Thoracic aorta (tissue), 2 donors: ENCODE measurements at places on chromosomes 3 and 15.

- DNase-seq = no peak
Observed at GRCh38 chr3:9653565-9654248, 4.4 kb downstream of the MTMR14 start.

GRCh38 chr15:64412216-64412615, 24.6 kb downstream of the TRIP4 start:
- no peak for DNase-seq

- no peak for DNase-seq
Observed at GRCh38 chr15:62231856-62232255, 66.8 kb upstream of the C2CD4B start.

DNA sequence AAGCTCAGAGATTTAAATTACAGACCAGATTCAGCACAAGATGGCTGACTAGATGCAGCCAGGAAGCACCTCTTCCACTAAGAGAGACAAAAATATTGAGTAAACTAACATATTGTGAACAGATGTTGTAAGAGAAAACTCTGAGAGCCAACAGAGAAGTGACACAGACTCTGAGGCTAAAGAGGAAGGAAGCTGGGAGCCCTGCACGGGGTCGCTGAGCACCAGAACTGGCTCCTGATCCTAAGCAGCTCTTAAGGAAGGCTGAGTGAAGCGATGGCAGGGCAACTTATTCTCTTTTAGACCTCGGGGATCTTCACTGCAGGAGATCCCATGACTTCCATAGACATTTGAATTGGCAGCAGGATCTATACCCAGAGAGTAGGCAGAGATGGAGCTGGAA, 578.0 kb upstream of the GRM7 start:
- DNase-seq = no peak
